ENCODE measurements at places on chromosomes 5 and 9. TPM values are rescaled to one million over a fixed set of nuclear protein-coding genes. Genes with fewer than 3 reads are reported as not detected.
A peak's percentile ranks its signal among the peaks of the same experiment; 100 is the strongest.

DNA sequence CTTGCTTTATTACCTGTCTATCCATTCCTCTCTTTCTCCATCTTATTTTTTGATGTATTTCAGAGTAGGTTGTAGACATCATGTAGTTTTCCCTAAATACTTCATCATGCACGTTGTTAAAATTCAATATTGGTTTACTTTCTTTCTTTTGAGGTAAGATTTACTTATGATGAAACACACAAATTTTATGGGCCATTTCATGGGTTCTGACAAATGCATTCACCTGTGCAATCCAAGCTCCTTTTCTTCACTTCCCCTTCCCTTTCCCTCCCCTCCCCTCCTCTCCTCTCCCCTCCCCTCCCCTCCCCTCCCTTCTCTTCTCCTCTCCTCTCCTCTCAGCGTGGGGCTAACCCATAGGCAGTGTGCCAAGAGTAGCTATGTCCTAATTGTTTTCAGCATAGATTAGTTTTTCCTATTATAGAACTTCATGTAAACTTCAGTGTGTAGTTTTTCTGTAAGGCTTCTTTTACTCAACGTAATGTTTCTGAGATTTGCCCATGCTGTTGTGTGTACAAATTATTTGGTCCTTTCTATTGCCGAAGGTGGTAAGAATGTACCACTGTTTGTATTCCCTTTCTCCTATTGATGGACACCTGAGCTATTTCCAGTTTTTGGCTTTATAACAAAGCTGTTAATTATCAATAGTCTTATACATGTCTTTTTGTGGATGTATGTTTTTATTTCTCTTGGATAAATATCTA lies 92.9 kb upstream of the CLINT1 start:
- no peak for DNase-seq
- H3K4me1 ChIP-seq = peaks cover 6% of the 10 kb centered on the region
- no peak overlapping the region for H3K4me3 ChIP-seq
- no peaks in the 10 kb centered on the region for H3K36me3 ChIP-seq

- no peaks in the 10 kb centered on the region for H3K27me3 ChIP-seq
- no peak overlapping the region for H3K4me3 ChIP-seq
- no peak overlapping the region for H3K27ac ChIP-seq
- no peak for DNase-seq
- no peaks in the 10 kb centered on the region for H3K4me1 ChIP-seq
These were observed 49.0 kb upstream of the FNIP1 start for GRCh38 chr5:131845828-131846227.

- H3K4me1 ChIP-seq = no peaks in the 10 kb centered on the region
- no peak overlapping the region for H3K4me3 ChIP-seq
- H3K36me3 ChIP-seq = no peaks in the 10 kb centered on the region
- no peak overlapping the region for H3K27ac ChIP-seq
These were observed 187.1 kb downstream of the EDIL3 start for GRCh38 chr5:84197538-84197937.

GRCh38 chr5:34501016-34501415 lies 155.1 kb upstream of the RAI14 start:
- peaks cover 13% of the 10 kb centered on the region for H3K4me1 ChIP-seq
- no peaks in the 10 kb centered on the region for H3K36me3 ChIP-seq
- no peak overlapping the region for H3K27ac ChIP-seq

- H3K4me1 ChIP-seq = no peaks in the 10 kb centered on the region
- no peak for DNase-seq
- H3K4me3 ChIP-seq = no peak overlapping the region
- no peaks in the 10 kb centered on the region for H3K27me3 ChIP-seq
These were observed 15.8 kb upstream of the NEURL1B start for GRCh38 chr5:172624996-172625964.

- H3K4me1 ChIP-seq = peaks cover 3% of the 10 kb centered on the region
- no peak for DNase-seq
- H3K27ac ChIP-seq = no peak overlapping the region
- no peaks in the 10 kb centered on the region for H3K27me3 ChIP-seq
- H3K4me3 ChIP-seq = no peak overlapping the region
These were observed 30.4 kb downstream of the GNG10 start for GRCh38 chr9:111691672-111692329.

GRCh38 chr5:52943285-52943684 lies 45.9 kb upstream of the ITGA2 start:
- DNase-seq = no peak
- no peaks in the 10 kb centered on the region for H3K36me3 ChIP-seq
- H3K4me3 ChIP-seq = no peak overlapping the region
- H3K27ac ChIP-seq = no peak overlapping the region

GRCh38 chr9:132800038-132800648 lies 77.9 kb downstream of the AK8 start:
- no peaks in the 10 kb centered on the region for H3K4me1 ChIP-seq
- DNase-seq = peak; percentile 77
- peaks cover 16% of the 10 kb centered on the region for H3K27me3 ChIP-seq
- no peak overlapping the region for H3K4me3 ChIP-seq

- no peak overlapping the region for H3K27ac ChIP-seq
- DNase-seq = no peak
- H3K4me3 ChIP-seq = no peak overlapping the region
- H3K4me1 ChIP-seq = no peaks in the 10 kb centered on the region
- no peaks in the 10 kb centered on the region for H3K36me3 ChIP-seq
These were observed 592.6 kb upstream of the CDH6 start for GRCh38 chr5:30600892-30601291.

- H3K4me3 ChIP-seq = no peak overlapping the region
- no peak overlapping the region for H3K27ac ChIP-seq
- no peaks in the 10 kb centered on the region for H3K36me3 ChIP-seq
- no peaks in the 10 kb centered on the region for H3K4me1 ChIP-seq
- H3K27me3 ChIP-seq = no peaks in the 10 kb centered on the region
- no peak for DNase-seq
These were observed 692.4 kb downstream of the MTRR start for GRCh38 chr5:8561224-8561840.

- H3K4me1 ChIP-seq = no peaks in the 10 kb centered on the region
- no peaks in the 10 kb centered on the region for H3K27me3 ChIP-seq
- no peaks in the 10 kb centered on the region for H3K36me3 ChIP-seq
- H3K27ac ChIP-seq = no peak overlapping the region
These were observed 125.5 kb downstream of the EPB41L4A start for GRCh38 chr5:112293587-112293986.

- H3K27me3 ChIP-seq = no peaks in the 10 kb centered on the region
- no peak overlapping the region for H3K27ac ChIP-seq
- no peak overlapping the region for H3K4me3 ChIP-seq
- peaks cover 3% of the 10 kb centered on the region for H3K36me3 ChIP-seq
- peak; percentile 73 for DNase-seq
These were observed 253.4 kb downstream of the ARHGAP26 start for GRCh38 chr5:143023411-143024096.

DNA sequence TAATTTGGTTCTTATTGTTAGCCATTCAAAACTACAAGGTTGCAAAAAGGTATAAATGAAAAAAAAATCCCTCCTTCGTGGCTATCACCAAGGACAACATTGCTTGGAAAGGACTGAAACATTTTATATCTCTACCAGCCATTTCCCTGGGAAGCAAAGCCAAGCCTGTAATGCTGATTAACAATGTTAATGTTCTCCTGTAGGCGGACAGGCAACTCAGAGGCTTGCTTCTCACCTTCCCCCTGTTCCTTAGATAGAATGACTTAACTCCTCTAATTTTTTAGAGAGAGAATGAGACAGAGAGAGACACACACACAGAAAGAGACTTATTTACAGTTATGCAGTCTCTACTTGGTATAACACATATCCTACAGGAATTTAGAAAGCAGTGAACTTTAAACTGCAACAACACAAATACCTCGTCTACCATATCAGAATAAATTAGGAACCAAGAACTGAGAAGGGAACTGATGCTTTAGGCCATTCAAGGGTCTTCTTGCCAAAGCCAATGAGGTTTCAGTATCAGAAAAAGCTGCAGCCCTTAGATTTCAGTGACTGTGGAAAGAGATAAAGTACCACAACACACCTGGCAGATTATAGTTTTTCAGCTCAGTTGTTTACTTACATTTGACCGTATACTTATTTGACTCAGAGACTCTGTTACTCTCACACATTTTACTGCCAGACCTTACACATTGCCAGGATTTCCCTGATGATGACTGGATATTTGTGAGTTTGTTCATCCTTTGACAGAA lies 20.9 kb upstream of the MAN2A1 start:
- no peaks in the 10 kb centered on the region for H3K4me1 ChIP-seq
- no peak overlapping the region for H3K27ac ChIP-seq
- H3K27me3 ChIP-seq = peaks cover under 1% of the 10 kb centered on the region
- H3K4me3 ChIP-seq = no peak overlapping the region

Gene GRM6
- not detected for total RNA-seq

Gene LECT2
- total RNA-seq = not detected

Gene HAPLN1
- not detected for total RNA-seq

Gene GNA14
- total RNA-seq = not detected

Gene PTBP3
- total RNA-seq = 92.6 TPM

All from activated naive CD4-positive, alpha-beta T cell treated with anti-CD3 and anti-CD28 coated beads for 36 hours (primary cell).